ENCODE measurements at places on chromosomes 5 and 9. TPM values are rescaled to one million over a fixed set of nuclear protein-coding genes. Genes with fewer than 3 reads are reported as not detected.

Gene CTXN3
- not detected for polyA plus RNA-seq

Gene ARHGEF39
- 28.9 TPM for polyA plus RNA-seq

Gene ROR2
- not detected for polyA plus RNA-seq

Gene ANKRD20A1
- 0.23 TPM for polyA plus RNA-seq

Gene SPAAR
- polyA plus RNA-seq: not detected

Gene FOXD4L4
- not detected for polyA plus RNA-seq

Gene GBA2
- polyA plus RNA-seq: 30.8 TPM

Gene STK32A
- polyA plus RNA-seq: not detected

Gene MSMP
- 0.90 TPM for polyA plus RNA-seq

- H3K27ac ChIP-seq: no peak overlapping the region
- DNase-seq: no peak
- no peak overlapping the region for H3K4me3 ChIP-seq
- no peaks in the 10 kb centered on the region for H3K4me1 ChIP-seq
- H3K27me3 ChIP-seq: no peaks in the 10 kb centered on the region
These were observed 8.9 kb downstream of the ZER1 start for GRCh38 chr9:128762671-128763449.

GRCh38 chr5:109961751-109962150 lies 272.0 kb downstream of the MAN2A1 start:
- H3K27ac ChIP-seq: no peak overlapping the region
- H3K36me3 ChIP-seq: no peaks in the 10 kb centered on the region
- no peak overlapping the region for H3K4me3 ChIP-seq
- no peaks in the 10 kb centered on the region for H3K4me1 ChIP-seq
- no peak for DNase-seq
- no peaks in the 10 kb centered on the region for H3K27me3 ChIP-seq

GRCh38 chr9:124735121-124735520 lies 36.0 kb downstream of the NR6A1 start:
- H3K36me3 ChIP-seq: peaks cover under 1% of the 10 kb centered on the region
- DNase-seq: no peak
- no peaks in the 10 kb centered on the region for H3K27me3 ChIP-seq
- peaks cover 9% of the 10 kb centered on the region for H3K4me1 ChIP-seq
- no peak overlapping the region for H3K4me3 ChIP-seq

GRCh38 chr5:173672891-173673290 lies 56.4 kb upstream of the BOD1 start:
- H3K4me3 ChIP-seq: no peak overlapping the region
- no peak overlapping the region for H3K27ac ChIP-seq
- H3K27me3 ChIP-seq: no peaks in the 10 kb centered on the region

DNA sequence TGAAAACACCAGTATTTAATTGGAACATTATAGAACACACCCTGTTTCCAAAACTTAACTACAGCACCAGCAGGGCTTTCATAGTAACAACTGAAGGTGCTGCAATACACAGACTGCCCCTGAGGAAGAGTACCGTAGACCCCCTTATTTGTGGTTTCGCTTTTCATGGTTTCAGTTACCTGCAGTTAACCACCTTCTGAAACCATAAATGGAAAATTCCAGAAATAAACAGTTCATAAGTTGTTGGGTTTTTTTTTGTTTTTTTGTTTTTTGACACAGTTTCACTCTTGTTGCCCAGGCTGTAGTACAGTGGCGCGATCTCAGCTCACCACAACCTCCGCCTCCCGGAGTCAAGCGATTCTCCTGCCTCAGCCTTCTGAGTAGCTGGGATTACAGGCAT lies 9.5 kb upstream of the GLDC start:
- no peaks in the 10 kb centered on the region for H3K36me3 ChIP-seq
- peak overlapping the region; percentile 49 for H3K27ac ChIP-seq
- H3K27me3 ChIP-seq: no peaks in the 10 kb centered on the region
- peak overlapping the region; percentile 21 for H3K4me3 ChIP-seq
- peak; percentile 84 for DNase-seq

DNA sequence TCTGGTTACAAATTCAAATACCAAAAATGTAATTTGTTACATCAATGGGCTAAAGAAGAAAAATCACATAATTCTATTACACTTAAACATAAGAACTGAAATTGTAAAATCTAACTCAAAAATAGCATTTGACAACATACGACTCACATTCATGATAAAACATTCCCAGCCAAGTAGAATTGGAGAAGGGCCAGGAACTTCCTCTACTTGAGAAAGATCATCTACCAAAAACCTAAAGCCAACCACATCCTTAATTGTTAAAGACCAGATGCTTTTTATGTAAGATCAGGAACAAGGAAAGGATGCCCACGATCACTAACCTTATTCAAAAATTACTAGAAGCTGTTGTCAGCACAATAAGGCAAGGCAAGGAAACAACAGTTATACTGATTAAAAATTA lies 1819.8 kb upstream of the C9orf72 start:
- no peak overlapping the region for H3K27ac ChIP-seq
- no peak for DNase-seq
- no peak overlapping the region for H3K4me3 ChIP-seq
- H3K27me3 ChIP-seq: no peaks in the 10 kb centered on the region
- H3K36me3 ChIP-seq: no peaks in the 10 kb centered on the region

DNA sequence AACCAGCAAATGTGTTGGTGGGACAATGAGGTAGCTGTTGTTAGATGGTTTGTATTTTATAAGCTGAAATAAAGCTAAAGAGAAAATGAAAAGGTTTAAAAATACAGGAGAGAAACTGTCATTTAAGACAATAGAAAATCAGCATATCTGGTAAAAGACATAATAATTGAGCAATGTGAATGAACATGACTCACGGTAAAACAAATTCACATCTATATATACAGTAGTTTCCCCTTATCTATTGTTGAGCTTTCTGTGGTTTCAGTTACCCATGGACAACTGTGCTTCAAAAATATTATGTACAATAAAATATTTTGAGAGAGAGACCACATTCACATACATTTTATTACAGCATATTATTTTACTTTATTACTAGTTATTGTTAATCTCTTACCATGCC lies 1649.8 kb downstream of the EFNA5 start:
- H3K4me1 ChIP-seq: no peaks in the 10 kb centered on the region
- no peak for DNase-seq
- H3K36me3 ChIP-seq: no peaks in the 10 kb centered on the region
- no peaks in the 10 kb centered on the region for H3K27me3 ChIP-seq
- no peak overlapping the region for H3K27ac ChIP-seq

DNA sequence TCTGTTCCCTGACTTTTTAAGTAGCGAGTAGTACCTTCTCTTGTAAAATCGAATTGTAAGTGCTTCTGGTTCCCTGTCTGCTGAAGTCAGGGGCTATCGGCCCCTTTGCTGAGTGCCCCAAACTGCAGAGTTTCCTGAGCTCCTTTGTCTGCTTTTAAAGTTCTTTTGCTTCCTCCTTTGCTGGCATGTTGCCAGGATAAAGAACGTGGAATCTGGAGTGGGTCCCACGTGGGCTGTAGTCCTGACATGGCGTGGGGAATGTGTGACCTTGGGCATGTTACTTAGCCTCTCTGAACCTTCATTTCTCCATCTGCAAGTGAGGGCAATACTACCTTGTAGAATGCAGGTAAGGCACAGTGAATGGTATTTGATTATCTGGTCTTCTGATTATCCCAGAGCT lies 13.7 kb upstream of the ODF2 start:
- no peak for DNase-seq
- no peak overlapping the region for H3K4me3 ChIP-seq

DNA sequence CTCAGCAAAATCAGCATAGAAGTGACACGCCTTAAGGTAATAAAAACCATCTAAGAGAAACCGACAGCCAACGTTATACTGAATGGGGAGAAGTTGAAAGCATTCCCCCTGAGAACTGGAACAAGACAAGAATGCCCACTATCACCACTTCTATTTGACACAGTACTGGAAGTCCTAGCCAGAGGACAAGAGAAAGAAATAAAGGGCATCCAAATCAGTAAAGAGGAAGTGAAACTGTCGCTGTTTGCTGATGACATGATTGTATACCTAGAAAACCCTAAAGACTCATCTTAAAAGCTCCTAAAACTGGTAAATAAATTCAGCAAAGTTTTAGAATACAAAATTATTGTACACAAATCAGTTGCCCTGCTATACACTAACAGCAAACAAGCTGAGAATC lies 393.3 kb downstream of the KIF4B start:
- no peaks in the 10 kb centered on the region for H3K4me1 ChIP-seq
- no peak overlapping the region for H3K4me3 ChIP-seq
- no peaks in the 10 kb centered on the region for H3K27me3 ChIP-seq
- H3K27ac ChIP-seq: no peak overlapping the region
- DNase-seq: no peak

DNA sequence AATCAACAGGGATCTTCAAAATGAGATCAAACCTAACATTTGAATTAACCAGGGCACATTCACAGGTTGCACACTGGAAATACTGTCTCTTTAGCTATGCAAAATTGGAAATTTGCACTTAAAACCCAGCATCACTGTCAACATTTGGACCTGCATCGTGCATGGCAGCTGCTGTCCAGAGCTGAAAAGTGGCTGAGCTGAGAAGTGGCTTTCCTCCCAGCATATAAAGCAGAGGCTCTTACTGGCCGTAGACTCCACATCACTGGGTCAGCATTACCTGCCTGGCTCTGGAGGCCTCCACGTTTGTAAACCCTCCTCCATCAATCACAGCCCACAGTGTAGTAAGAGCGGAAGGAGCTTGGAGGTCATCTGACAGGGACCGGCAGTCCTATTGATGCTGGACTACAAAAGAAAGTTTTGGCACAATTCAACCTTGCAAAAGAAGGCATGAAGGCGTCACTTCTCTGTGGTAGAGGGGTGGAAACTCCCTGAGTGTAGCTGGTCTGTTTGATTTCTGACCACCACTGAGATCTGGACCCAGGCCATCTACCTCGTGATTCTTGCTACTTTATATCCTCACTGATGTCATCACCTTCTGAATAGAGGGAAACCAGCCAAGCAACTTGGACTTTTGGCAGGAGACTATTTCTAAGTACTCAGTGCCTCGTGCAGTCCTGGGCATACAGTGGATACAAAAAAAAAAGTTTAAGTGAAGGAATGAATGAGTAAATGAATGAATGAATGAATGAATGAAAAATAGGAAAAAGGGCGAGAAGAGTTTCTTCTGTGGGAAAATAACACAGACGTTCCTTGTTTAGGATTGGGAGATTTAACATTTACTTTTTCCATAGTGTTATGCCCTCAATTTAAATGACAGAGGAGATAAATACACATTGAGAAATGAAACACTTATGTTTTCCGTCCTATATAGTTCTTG lies 14.8 kb downstream of the RASEF start:
- no peaks in the 10 kb centered on the region for H3K27me3 ChIP-seq
- H3K36me3 ChIP-seq: no peaks in the 10 kb centered on the region
- H3K27ac ChIP-seq: no peak overlapping the region
- H3K4me1 ChIP-seq: no peaks in the 10 kb centered on the region
- no peak overlapping the region for H3K4me3 ChIP-seq

GRCh38 chr5:74507370-74508005 lies 133.0 kb downstream of the ENC1 start:
- H3K4me1 ChIP-seq: no peaks in the 10 kb centered on the region
- no peak overlapping the region for H3K27ac ChIP-seq
- DNase-seq: no peak

- no peak overlapping the region for H3K4me3 ChIP-seq
- H3K27ac ChIP-seq: no peak overlapping the region
- H3K4me1 ChIP-seq: no peaks in the 10 kb centered on the region
- peaks cover 3% of the 10 kb centered on the region for H3K36me3 ChIP-seq
- DNase-seq: no peak
- no peaks in the 10 kb centered on the region for H3K27me3 ChIP-seq
These were observed 159.6 kb downstream of the MAPKAP1 start for GRCh38 chr9:125547368-125547767.

DNA sequence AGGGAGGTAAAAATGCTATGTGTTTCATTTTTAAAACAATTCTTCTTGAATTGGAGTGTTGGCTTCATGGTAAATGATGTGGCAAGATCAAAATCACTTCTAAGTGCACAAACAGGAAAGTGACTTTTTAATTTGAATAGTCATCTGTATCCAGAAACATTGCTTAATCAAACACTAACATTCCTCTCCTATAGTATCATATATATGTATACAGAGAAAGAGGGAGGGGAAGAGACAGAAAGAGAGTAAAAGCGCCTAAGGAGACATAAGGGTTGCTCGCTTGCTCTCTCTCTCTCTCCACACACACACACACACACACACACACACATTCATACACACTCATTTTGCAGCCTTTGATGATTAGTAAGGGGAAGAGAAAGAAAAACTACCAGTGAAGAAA lies 95.4 kb upstream of the PRDM9 start:
- H3K27ac ChIP-seq: no peak overlapping the region
- no peak overlapping the region for H3K4me3 ChIP-seq
- H3K36me3 ChIP-seq: no peaks in the 10 kb centered on the region
- H3K27me3 ChIP-seq: no peaks in the 10 kb centered on the region
- no peaks in the 10 kb centered on the region for H3K4me1 ChIP-seq

GRCh38 chr9:35858458-35858857 lies 11.7 kb downstream of the OR13J1 start:
- H3K4me1 ChIP-seq: no peaks in the 10 kb centered on the region
- no peak overlapping the region for H3K27ac ChIP-seq
- H3K4me3 ChIP-seq: no peak overlapping the region
- DNase-seq: no peak
- no peaks in the 10 kb centered on the region for H3K27me3 ChIP-seq
- no peaks in the 10 kb centered on the region for H3K36me3 ChIP-seq

DNA sequence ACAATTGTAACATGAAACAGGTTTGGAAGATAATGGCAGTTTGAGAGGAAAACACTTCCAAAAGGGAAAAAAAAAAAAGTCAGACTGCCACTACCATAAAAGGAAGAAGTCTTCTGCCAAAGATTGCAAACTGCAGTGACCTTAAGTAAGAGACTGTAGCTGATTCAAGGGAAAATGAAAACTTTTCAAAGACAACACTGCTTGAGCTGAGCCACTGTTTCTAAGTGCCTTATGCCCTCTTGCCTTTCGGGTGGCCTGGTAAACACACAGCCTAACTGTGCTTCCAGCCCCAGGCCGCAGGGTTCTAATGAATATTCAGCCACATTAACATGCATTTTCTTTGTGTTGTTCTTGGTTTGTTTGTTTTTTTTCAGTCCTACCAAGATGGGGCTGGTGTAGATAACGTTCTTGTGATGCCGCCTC lies 354.6 kb downstream of the BNC2 start:
- no peak overlapping the region for H3K27ac ChIP-seq
- no peaks in the 10 kb centered on the region for H3K4me1 ChIP-seq
- no peaks in the 10 kb centered on the region for H3K36me3 ChIP-seq

- DNase-seq: no peak
- no peaks in the 10 kb centered on the region for H3K27me3 ChIP-seq
- no peak overlapping the region for H3K27ac ChIP-seq
- H3K36me3 ChIP-seq: no peaks in the 10 kb centered on the region
These were observed 157.0 kb downstream of the RGS3 start for GRCh38 chr9:113620377-113621161.

DNA sequence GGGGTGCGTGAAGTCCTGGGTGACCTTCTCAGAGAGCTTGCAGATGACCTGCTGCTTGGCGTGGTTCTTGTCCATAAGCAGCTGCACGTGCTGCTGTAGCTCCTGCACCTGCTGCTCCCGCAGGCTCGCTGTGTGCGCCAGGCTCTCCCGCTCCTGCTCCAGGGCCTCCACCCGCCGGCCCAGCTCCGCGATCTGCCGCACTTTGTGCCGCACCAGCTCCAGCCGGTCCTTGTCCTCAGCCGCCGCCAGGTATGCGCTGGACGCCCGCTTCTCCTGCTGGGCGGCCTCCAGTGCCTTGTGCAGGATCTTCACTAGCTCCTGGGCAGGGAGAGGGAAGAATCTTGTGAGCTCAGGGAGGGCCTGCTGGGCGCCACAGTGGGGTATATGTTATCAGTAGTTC lies 28.5 kb upstream of the CORO2A start:
- no peak overlapping the region for H3K27ac ChIP-seq
- no peak overlapping the region for H3K4me3 ChIP-seq
- no peaks in the 10 kb centered on the region for H3K27me3 ChIP-seq

GRCh38 chr5:68161156-68161555 lies 54.4 kb upstream of the PIK3R1 start:
- H3K27me3 ChIP-seq: no peaks in the 10 kb centered on the region
- H3K4me1 ChIP-seq: no peaks in the 10 kb centered on the region
- no peaks in the 10 kb centered on the region for H3K36me3 ChIP-seq
- DNase-seq: no peak
- H3K4me3 ChIP-seq: no peak overlapping the region
- no peak overlapping the region for H3K27ac ChIP-seq

Data from GM12878 (cell line).